Fibroblast of gingiva (primary cell): ENCODE measurements at places on chromosomes 4 and X.
A peak's percentile ranks its signal among the peaks of the same experiment; 100 is the strongest.

- DNase-seq: no peak
Measured at GRCh38 chr4:5157791-5158770, 106.8 kb downstream of the STK32B start.

GRCh38 chr4:143016171-143016570 is 168.5 kb upstream of the USP38 start:
- DNase-seq: no peak

DNA sequence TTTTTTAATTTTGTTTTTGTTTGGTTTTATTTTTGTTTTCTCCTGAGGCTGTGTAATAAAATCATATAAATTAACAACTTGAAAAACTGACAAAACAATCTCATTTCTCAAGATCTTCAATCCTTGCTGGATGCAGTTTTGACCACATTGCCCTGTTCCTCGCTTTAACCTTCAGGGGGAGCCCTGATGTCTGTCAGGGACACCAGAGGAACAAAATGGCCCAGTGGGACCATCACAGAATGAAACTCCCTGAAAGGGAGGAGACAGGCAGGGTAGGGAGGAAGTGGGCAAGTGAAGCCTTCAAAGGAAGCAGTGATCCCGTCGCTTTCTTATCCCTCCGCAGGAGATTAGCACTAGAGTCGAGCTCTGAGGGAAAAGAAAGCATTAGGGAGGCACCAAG is 274.9 kb upstream of the LDB2 start:
- no peak for DNase-seq

DNA sequence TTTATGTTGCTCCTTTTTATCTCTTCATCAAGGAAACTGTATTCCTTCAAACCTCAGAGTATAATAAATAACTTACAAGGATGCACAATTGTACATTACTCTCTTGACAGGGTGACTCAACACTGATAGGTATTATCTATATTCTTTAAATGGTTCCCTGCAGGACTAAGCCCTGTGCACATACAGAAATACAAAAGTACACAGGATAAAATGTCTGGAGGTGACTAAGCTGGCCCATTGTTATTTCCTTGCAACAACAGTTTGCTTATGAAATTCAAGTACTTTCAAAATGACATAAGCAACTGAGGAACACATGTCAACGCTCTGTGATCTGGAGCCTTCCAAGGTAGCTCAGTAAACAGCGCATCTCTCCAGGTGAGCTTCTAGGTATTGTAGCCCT is 83.8 kb upstream of the RPL34 start:
- DNase-seq: no peak

GRCh38 chrX:17495052-17495451 is 120.1 kb downstream of the NHS start:
- no peak for DNase-seq

GRCh38 chrX:101407167-101407747 is 468 bp downstream of the GLA start:
- no peak for DNase-seq

DNA sequence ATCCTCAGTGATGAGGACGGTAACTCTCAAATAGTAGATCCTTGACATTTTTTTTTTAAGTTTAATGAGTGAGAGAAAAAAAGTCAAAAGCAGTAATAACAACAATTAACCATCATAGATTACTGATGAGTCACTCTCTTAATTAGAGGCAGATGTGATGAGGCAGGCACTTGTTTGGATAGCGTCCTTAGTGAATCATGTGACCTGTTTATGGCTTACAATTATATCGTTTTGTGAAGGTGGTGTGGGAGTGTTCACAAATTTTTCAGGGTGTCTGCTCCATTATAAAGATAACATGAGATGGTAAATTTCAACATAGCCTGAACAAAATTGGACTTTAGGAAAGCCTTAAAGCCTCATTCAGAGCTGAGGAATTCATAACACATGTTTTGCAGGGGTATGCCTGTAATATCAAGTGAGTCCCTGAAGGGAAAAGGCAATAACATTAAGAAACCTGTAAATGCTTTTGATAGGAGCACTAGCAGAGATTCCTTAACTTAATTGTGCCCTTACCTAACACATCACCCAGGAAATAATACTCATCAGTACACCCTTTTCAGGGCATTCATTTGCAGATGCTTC is 51.9 kb upstream of the XIAP start:
- DNase-seq: peak; percentile 41

DNA sequence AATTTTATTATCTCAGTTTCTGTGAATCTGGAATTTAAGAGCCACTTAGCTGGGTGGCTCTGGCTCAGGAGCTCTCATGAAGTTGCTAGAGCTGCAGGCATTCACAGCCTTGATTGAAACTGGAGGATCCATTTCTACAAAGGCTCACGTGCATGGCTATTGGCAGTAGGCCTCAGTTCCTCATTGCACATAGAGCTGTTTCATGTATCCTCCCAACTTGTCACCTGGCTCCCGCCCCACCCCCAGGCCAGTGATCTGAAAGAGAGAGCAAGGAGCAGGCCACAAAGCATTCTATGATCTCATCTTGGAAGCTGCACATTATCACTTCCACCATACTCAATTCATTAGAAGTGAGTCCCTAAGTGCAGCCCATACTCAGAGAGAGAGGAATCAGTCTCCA is 18.5 kb upstream of the AP1AR start:
- DNase-seq: no peak

- DNase-seq: peak; percentile 20
Measured at GRCh38 chr4:105147553-105148161, 981 bp downstream of the TET2 start.

DNA sequence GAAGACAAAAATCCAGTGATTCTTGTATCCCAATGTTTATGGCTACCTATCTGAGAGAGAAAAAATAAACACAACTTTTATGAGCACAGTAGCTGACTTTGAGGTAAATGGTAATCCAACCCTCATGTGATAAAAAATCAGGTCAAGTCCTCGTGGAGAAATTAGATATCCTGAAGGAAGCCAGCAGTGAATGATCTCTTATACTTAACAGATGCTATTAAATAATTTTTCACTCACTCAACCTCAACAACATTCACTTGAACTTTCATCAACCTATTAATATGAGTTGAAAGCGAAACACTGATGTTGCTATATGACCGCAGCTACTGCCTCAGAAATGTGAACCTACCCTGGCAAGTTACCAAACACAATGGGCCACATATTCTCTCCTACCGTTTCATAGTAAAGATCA is 105.4 kb downstream of the GPC3 start:
- no peak for DNase-seq

DNA sequence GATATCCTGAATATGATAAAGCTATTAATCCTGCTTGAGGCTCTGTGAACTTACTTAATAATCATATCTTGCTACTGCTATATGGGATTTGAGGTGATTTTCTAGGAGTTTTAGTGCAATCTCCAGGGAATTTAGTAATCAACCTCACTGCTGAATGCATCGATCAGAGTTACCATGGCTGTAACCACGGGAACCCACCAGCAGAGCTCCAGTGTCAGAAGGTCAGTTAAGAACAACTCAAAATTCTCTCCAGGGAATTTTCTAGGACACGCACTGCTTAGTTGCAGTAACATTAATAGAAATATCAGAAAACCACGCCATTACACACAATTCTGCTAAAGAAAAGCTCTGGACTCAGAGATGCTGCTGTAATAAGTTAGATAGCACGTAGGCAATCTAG is 1477.2 kb upstream of the TENM3 start:
- no peak for DNase-seq

- DNase-seq: no peak
Measured at GRCh38 chr4:168659741-168660465, 163.1 kb downstream of the PALLD start.

GRCh38 chrX:154123241-154124219 is 20.5 kb upstream of the OPN1LW start:
- no peak for DNase-seq

DNA sequence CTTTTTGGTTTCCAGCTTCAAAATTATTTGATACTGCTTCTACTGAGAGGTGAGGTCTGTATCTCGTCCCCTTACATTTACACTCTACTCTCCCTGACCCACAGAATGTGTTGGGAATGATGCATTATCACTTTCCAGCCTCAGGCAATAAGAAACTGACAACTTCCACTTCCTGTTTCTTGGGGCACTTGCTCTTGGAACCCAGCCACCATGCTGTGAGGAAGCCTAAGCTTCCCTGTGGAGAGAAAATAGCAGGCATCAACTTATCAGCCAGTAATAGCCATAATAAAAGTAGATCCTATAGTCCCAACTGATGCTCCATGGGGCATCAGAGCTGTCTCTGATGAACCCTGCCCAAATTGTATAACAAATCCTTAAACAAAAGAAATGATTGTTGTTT is 32.6 kb downstream of the RELL1 start:
- DNase-seq: no peak

- no peak for DNase-seq
Measured at GRCh38 chr4:14641871-14642270, 360.4 kb upstream of the CPEB2 start.

GRCh38 chr4:77922158-77923094 is 59.8 kb downstream of the MRPL1 start:
- DNase-seq: peak; percentile 61

GRCh38 chr4:37662251-37662650 is 23.9 kb downstream of the RELL1 start:
- no peak for DNase-seq

DNA sequence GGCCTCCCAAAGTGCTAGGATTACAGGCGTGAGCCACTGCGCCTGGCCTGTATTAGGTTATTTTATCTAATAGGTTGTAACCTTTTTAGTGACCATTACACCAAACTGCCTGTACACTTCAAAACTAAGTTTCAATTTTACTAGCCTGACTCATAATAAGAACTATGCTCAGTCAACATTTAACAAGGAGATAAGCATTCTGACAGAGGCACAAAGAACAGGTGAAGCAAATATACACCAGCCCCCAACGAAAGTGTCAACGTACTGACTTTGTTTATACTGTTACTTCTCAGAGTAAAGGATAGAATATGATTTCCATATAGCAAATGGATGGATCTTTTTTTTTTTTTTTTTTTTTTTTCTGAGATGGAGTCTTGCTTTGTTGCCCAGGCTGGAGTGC is 62.8 kb downstream of the SHISA3 start:
- DNase-seq: no peak
